CD4-positive, alpha-beta T cell treated with Interleukin-2 at 100 ng/mL for 4 hours (primary cell): ENCODE measurements at places on chromosomes 2 and 18.

GRCh38 chr2:158756976-158757375 is 38.1 kb upstream of the DAPL1 start:
- DNase-seq, result no peak

DNA sequence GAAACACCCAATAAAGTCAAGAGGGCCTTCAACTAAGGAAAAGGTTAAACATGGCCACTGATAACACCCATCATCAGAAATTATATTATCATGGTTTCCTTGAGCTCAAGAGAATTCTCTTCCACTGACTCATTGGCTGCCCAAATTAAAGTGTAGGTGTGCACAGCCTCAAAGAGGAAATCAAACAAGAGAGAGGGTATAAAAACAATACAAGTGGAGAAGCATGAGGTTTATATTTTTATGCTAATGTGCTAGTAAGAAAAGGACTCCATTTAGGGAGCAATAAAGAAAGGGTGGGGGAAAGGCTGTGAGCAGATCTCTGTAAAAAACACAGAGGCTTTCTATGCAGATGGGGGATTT is 168.8 kb upstream of the VRK2 start:
- no peak for DNase-seq

DNA sequence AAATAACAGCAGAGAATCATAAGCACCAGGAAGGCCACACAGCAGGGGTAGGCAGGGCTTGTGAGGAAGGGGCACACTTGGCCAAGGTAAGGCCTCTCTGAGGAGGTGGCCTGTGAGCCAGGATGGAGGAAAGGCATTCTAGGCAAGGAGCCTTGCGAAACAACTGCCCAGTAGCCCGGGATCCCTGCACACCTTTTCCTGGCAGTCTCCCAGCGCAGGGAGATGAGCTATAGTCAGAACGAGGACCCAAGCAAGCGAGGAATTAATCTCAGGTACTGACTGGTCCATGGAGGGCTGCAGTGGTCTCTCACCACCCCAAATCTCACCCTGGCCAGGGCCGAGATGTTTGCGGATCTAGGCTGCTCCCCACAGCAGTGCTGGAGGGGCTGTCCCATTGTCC is 64.9 kb upstream of the STPG4 start:
- DNase-seq, result no peak

DNA sequence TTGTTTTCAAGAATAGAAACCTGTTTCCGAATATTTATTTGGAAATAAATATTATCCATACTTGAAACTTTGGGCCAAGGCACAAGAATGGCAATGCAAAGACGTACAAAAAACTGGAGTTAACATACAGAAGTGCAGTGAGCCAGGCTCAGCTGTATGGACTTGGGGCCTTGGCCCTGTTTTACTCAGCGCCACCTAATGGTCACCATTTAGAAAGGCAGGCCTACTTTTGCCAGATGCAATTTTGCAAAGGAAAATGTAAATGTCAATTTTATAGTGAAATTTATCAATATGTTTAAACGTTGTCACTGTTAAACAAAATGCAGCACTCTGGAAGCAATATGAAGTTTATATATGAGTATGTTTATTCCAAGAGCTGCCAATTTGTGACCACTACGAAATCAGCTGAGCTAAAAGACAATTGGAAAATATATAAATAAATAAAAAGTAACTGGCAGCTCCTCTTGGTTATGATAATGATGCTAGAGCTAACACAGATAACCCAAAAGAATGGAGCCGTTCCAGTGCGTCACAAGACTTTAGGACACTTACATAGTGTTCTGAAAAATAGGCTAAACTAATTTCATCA is 155.0 kb downstream of the ARHGAP15 start:
- peak; percentile 63 for DNase-seq

GRCh38 chr2:12080360-12080759 is 333.9 kb downstream of the LPIN1 start:
- DNase-seq, result no peak

GRCh38 chr2:43486603-43487002 is 109.2 kb downstream of the THADA start:
- DNase-seq, result no peak

- no peak for DNase-seq
Observed at GRCh38 chr18:79778291-79778791, 19.4 kb upstream of the KCNG2 start.

GRCh38 chr2:48439102-48439501 is 90.9 kb upstream of the STON1 start:
- no peak for DNase-seq

- no peak for DNase-seq
Observed at GRCh38 chr2:161170958-161171932, 11.0 kb downstream of the TANK start.

GRCh38 chr18:6118080-6118479 is 222.8 kb upstream of the TMEM200C start:
- no peak for DNase-seq

DNA sequence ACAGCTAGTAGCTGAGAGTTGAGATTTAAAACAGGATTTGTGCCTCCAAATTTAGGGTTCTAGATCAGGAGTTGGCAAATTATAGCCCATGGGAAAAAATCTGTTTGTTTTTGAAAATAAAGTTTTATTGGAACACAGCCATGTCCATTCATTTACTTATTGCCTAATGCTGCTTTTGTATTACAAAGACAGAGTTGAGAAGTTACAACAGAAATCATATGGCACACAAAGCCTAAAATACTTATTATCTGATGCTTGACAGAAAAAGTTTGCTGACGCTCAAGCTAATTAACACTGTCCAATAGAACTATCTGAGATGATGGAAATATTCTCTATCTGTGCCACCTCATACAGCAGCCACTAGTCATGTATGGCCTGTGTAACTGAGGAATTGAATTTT is 229.1 kb upstream of the RASGRP3 start:
- no peak for DNase-seq

DNA sequence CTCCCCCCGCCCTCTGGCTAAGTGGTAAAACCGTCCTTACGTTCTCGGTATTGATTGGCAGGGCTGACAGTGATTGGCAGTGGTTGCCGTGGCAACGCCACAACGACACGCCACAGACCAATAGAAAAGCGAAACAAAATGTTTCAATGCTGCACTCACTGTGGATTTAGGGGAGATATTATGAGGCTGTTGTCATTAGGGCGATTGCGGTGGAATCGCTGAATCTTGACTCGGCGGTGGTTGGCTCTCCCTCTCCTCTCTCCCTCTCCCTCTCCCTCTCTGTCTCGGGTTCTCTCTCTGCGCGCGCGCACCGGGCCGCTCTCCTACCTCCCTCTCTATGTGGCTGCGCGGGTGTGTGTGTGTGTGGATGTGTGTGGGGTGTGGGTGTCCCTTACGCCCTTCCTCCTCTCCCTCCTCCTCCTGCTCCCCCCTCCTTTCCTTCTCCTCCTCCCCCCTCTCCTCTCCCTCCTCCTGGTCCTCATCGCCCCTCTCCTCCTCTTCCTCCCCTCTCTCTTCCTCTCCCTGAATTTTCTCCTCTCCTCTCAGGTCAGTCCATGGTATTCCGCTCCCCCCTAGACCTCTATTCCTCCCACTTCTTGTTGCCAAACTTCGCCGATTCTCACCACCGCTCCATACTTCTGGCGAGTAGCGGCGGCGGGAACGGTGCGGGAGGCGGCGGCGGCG is at the start of gene SIX3:
SIX3 (plus strand) TSS at position 152 of the 684 bp plus-strand sequence; CDS start at position 555, 403 bp downstream.
- peak; percentile 32 for DNase-seq

- DNase-seq, result no peak
Observed at GRCh38 chr2:156156580-156156979, 175.9 kb downstream of the NR4A2 start.

- DNase-seq, result no peak
Observed at GRCh38 chr2:17857021-17857420, 21.4 kb upstream of the KCNS3 start.

GRCh38 chr2:119455066-119455718 is 23.5 kb downstream of the TMEM37 start:
- no peak for DNase-seq

DNA sequence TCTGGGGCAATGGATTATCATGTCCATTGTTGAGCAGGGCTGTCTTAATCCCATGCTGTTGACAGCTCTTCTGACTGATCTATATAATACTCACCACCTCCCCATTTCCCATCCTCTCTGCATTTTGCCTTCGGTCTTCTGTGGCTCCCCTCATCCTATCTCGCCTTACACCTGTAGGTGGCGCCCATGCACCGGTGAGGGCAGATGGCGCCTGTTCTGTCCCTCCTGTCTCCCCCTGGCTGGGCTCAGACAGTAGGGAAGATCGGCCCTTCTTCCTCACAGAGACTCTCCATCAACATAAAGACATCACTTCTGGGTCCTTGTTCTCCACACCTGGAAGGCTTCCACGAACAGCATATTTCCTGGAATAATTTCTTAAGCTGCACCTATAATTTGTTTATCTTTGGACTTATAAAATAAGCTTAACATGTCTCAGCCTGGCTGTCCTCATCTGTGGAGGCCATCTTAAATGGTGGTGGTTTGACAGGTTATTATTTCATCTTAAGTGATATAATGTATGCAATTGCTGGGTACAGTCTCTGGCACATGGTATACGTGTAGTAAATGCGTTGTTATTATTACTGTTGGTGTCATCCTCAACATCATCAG is 10.9 kb upstream of the CDH20 start:
- DNase-seq, result no peak

GRCh38 chr2:224042191-224042696 is 3.2 kb upstream of the SERPINE2 start:
- no peak for DNase-seq
